Stimulated activated CD4-positive, alpha-beta T cell treated with anti-CD3 and anti-CD28 coated beads, Interleukin-1b, Interleukin-23, amount 100 ng/mL, for 4 hours (primary cell): ENCODE measurements at places on chromosomes 6 and 20.

- no peak for DNase-seq
These were observed 226.0 kb upstream of the SYNCRIP start for GRCh38 chr6:85868685-85869084.

DNA sequence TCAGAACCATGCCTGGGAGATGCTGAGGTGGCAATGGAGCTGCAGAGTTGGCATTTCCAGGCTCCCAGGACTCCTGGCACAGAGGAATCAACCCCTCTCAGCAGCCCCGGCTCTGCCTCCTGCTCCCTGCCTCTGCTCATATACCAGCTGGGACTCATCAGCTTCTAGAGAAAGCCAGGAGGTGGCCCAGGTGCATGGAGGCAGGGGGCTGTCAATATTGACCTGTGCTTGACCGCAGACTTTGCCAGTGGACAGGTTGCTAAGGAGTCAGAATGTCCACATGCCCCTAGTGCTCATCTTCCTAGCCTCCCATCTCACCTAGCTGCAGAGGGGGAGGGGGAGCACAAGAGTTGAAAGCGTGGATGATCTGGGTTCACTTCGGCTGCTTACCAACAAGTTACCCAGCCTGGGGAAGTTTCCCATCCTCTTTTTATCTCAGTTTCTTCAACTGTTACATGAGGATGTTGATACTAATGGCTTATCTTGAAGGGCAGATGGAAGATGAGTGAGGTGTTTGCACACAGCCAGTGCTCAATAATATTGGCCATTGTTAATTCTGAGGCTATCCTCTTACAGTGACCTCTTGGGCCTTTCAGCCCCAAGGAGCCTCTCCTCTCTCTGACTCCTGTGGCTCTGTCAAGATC lies 9.2 kb upstream of the SCRT2 start:
- no peak for DNase-seq

GRCh38 chr20:6806275-6806674 lies 38.8 kb downstream of the BMP2 start:
- no peak for DNase-seq

GRCh38 chr6:135586844-135587243 lies 89.3 kb upstream of the AHI1 start:
- no peak for DNase-seq

GRCh38 chr6:31113861-31114540 lies 599 bp upstream of the PSORS1C1 start:
- no peak for DNase-seq

- DNase-seq = no peak
These were observed 38.6 kb upstream of the SENP6 start for GRCh38 chr6:75563032-75563431.

DNA sequence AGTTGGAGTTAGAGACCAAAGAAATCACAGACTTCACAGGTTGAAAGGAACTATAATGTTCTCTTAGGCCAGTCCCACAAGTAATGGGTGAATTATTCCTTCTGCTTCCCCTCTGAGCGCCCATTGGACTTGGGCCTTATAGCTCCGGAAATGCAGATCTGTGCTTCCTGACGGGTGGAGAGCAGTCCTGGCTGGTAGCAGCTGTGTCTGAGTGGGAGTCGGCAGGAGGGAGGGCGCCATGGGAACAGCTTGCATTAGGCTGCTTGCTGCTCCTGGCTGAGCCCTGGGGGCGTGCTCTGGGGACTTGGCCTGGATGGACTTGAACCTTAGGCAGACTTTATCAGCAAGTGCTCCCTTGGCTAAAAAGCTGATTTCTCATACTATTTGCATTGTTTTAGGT lies 18.4 kb upstream of the NUP153 start:
- no peak for DNase-seq

DNA sequence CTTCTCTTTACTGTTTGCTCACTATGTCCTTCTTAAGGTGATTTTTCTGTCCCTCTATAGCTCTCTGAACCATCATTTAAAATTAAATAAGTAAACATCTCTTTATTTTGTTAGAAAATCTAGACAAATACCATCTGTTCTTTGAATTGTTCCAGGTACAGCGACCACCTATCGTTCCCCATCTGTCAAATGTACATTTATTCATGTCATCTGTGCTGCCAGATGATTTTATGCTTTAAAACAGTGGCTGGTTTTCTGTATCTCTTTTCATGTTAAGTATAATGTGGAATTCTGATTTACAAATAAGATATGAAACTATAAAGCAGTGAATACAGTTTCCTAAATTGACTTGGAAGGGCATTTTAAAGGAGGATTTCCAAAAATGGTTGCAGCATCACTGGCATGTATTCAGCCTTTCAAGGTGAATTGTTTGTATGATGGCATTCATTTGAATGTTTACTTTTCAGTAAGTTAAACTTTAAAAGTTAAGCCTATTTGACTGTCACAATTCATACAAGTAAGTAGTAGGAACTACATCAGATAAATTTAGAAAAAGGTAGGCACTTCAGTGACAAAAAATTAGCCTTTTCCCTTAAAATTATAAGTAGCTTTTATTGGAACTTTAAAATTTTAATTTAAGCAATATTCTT lies 92.6 kb upstream of the CLVS2 start:
- no peak for DNase-seq
